ENCODE measurements at places on chromosomes 1 and 21. TPM values are rescaled to one million over a fixed set of nuclear protein-coding genes. Genes with fewer than 3 reads are reported as not detected.

Gene PKP1
- 0.06 TPM for polyA plus RNA-seq

Gene MATN1
- polyA plus RNA-seq, result 0.34 TPM

DNA sequence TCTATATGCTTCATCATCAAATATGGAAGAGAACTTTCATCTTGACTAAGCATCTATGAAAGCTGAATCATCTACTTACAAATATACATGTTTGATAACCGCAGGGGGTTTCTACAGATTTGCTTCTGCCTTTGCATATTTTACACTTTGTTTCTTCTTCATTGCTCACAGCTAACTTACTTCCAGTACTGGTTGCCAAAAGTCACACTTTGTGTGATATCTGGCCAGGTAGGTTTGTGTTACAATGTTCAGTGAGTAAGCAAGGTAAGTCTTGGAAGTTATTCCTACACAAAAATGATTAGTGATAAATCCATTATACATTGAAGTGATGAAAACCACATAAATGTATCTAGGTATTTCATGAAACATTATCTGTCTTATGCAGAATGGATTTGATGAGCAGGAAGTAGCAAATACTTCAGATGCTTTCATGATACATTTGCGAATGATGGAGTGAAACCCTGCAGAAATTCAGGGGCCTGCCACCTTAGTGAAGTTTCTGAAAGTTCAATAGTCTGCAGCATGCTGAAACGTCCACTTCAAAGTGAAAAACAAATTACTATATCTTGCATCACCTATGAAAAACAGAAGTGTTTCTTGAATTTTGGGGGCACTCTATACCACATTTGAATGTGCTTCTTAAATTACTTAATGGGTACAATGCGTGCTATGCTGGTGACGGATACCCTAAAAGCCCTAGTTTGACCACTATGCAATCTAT lies 187.3 kb downstream of the ATP6V1G3 start:
- DNase-seq, result no peak

- no peak for DNase-seq
Observed at GRCh38 chr1:64839732-64840405, 95.0 kb downstream of the RAVER2 start.

Gene LCE1C
- polyA plus RNA-seq, result not detected

DNA sequence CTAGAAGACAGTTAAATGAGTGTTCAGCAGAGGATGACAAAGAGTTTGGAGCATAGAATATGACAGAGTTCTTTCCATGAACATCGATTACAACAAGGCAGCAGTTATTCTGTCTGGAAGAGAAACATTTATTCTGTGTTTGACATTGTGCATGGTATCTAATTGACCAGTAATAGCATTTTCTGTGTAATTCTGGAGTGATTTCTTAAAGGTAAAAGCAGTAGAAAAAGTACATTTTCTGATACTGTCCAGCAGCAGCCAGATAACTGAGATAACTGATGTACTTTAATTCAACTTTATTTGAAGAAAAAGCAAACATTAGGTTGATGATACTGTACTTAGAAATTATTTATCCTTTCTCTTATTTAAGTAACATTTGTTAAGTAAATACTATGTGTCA lies 497.1 kb downstream of the AGBL4 start:
- no peak for DNase-seq

Gene CXADR
- 38.9 TPM for polyA plus RNA-seq

Gene LRRC38
- polyA plus RNA-seq, result 0.11 TPM

Gene SYPL2
- polyA plus RNA-seq, result 15.0 TPM

Gene TMCO2
- not detected for polyA plus RNA-seq

GRCh38 chr1:218499011-218499691 lies 154.0 kb downstream of the TGFB2 start:
- no peak for DNase-seq

Gene FTCD
- polyA plus RNA-seq, result 39.2 TPM

GRCh38 chr1:73104749-73105148 lies 822.4 kb upstream of the NEGR1 start:
- no peak for DNase-seq

- no peak for DNase-seq
Observed at GRCh38 chr1:245398180-245398579, 243.4 kb downstream of the KIF26B start.

DNA sequence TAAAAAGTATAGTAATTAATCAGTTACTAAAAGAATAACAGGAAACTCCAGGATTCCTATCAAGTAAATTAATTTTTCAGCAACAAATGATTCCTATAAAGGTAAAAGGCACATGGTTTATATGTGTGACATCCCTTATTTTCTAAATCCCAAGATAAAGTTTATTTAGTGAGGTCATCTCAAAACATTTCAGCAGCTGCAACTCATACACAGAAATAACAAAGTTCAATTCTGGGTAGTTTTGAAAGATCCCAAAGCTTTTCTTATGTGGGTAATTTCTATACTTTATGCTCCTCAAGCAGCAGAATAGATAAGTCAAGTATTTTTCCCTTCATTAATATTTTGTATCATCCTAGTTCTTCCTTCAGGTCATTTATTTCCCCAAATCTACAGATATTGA lies 117.7 kb downstream of the EIF4G3 start:
- DNase-seq, result no peak

DNA sequence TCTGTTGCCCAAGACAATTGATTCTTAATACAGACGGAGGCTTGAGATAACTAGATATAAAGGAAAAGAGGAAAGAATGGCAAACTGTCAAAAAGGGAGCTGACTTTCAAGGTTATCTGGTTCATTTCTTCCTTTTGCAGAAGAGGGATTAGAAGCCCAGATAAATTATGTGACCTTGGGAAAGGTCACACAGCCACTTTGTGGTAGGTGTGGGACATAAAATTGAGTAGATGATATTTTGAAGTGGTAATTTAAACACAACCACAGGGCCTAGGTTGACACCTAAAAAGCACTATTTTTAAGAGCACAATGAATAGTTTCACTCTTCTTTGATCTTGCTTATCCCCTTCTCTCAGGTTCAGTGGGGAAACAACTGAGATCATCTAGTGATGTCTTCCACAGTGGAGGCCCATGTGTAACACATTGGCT lies 16.9 kb upstream of the KIAA0040 start:
- DNase-seq, result no peak

DNA sequence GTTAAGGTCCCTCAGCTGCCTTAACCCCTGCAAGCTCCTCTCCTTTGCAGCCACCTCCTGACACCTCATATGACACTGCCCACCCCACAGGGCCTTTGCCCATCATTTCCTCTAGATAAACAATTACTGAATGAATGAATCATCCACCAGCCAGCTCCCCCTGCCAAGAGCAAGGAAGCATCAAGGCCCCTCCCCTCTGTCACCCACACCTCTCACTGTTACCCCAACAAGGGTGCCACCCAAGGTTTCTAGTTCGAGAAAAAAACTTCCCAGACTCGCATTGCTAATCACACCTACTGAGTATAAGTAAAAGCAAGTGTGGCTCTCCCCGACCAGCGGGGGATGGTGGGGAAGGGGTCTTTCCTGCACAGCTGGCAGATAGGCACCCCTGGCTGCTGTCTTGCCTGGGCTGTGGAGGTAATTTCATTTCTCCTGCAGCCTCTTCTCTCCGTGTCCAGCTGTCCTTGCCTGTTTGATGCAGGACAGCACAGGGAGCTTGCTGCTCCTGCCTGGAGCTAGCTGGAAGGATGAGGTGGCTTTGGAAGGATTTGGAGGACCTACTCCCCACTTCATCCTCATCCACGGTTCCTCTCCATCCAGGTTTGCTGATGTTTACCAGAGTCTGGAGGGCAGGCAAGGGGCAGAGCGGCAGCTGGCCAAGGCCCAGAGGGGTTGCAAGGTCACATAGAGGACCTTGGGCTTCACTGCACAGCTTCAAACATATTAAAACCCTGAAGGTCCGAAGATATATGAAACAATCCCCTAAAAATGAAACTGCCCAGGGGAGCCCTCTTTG lies 33.1 kb upstream of the LBR start:
- DNase-seq, result no peak

Gene SHISAL2A
- polyA plus RNA-seq, result 2.1 TPM

GRCh38 chr1:30417001-30417700 lies 306.2 kb downstream of the MATN1 start:
- no peak for DNase-seq
